EL (cell line): ENCODE measurements at places on chromosomes 11 and 22.

GRCh38 chr22:42310291-42311015, 40.0 kb upstream of the TCF20 start:
- DNase-seq: no peak

DNA sequence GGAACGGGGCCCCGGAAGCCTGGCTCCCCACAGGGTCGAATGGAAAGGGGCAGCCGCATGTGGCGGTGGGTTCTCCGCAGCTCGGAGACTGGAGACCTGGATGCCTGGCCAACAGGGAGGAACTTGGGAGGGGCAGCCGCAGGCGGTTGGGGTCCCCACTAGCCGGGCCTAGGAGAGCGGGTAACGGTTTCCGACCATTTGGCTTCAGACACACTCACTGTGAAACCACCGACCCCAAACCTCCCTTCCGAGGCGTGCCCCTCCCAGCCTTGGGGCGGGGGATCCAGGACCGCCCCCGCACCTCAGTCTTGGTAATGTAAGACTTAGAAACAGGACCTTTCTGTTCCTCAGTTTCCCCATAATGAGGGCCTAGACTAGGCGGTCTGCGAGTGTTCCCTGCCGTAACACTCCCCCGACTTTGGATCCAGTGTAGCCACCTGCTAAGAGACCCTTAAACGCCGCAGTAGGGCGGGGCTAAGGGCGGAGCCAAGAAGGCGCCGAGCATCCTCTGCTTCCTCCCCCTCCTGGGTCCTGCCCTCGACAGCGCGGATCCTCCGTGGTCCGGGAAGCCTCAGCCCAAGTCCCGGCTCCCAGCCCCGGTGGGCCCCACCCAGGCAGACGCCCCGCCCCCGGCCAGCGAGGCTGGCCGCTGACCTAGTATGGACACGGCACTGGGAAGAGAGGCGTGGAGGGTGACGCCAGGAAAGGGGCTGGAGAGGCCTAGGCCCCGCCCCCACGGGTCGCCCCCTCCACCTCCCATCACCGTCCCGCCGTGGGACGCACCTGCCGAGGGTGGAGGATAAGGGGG, 1.8 kb upstream of the RASGRP2 start:
- peak; percentile 59 for DNase-seq

DNA sequence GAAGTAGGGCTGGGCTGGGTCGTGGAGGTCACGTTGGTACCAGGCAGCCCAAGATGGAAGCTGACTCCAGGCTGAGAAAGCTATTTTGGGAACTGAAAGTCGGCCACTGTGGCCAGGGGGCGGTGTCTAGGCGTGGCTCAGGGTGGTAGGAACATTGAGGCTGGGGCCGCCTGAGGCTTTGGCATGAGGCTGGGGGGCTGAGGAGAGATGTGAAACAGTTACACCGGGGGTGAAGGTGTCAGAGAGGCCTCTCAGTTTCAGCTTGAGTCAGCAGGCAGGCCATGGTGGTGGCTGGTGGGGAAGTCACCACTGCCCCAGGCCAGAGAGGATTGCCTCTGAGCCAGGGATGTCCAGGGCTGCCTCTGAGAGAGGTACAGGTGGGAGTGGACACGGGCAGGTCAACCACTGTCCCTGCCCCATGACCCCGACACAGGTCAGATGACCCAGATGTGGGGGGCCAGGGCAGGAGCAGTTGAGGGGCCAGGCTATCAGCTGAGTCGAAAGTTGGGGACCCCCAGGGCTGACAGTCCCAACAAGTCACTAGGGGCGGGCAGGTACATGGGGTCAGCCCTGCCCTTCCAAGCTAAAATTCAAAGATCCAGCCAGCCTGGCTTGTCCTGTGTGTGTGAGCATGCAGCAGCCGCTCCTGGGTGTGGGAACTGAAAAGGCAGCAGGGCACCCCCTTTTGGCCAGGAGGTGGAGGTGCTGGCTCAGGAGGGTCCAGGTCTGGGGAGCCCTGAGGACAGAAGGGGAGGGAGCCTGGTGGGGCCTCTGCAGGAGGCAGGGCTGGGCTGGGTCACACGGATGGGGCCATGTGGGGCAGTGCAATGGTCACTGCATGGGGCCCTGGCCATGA, 7.2 kb downstream of the KCNK7 start:
- DNase-seq: peak; percentile 57

GRCh38 chr11:65884716-65885092, 3.6 kb downstream of the FIBP start:
- DNase-seq: peak; percentile 70

GRCh38 chr11:6356503-6357055, 33.7 kb upstream of the SMPD1 start:
- DNase-seq: no peak

GRCh38 chr11:101786421-101786820, 128.4 kb upstream of the CEP126 start:
- DNase-seq: no peak

GRCh38 chr22:50703726-50704509, 31.3 kb downstream of the SHANK3 start:
- DNase-seq: no peak

DNA sequence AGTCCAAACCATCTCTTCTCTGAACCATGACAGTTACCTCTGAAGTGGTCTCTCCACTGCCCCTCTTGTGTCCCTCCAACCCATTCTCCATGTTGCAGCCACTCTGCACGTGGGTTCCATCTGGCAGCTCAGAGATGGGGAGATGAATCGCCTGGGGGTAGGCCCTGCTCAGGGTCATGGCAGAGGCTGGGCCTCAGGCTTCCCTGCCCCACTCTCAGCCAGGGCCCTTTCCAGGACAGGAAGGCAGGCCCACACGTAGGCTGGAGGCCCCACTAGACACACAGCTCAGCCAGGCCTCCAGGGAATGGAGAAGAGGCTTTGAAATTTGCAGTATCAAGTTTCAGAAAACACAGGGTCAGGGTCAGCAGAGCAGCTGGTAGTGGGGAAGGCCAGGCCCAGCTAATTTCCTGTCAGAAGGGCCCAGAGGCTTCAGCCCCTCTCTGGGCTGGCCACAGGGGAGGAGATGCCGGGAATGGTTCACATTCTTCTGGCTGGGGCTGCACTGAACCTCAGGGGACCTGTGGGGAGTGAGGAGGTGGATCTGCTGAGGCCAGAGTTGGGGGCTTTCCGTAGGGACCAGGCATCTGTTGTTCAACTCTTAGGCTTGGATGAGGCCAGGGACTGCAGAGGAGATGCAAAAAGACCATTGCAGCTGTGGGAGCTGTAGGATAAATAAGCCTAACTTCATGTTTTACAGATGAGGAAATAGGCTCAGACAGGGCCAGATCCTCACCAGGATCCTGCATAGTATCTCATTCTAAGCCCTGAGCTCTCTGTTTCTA, 101.6 kb downstream of the SWAP70 start:
- peak; percentile 97 for DNase-seq

- no peak for DNase-seq
These were observed 40.4 kb upstream of the MAPK1 start for GRCh38 chr22:21907638-21908522.

DNA sequence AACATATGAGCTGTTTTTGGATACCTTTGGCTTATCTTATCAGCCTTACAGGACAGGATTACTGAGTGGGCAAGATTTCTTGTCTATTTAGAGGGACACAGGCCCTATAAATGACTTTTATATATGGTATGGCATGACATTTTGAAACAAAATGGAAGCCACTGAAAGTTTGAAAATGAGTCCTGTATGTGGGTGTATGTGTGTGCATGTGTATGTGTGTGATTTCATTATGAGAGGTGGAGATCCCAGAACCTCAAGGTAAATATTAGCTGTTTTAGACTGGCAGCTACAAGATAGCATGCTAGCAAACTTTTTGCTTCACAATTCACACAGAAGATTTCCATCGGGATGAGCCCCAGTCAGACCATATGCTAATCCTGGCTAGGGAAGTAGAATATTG, 970.5 kb upstream of the CCDC90B start:
- DNase-seq: no peak

- DNase-seq: no peak
These were observed 19.0 kb downstream of the ZBED5 start for GRCh38 chr11:10838881-10839280.

GRCh38 chr11:12258451-12258850, 118.9 kb upstream of the PARVA start:
- peak; percentile 50 for DNase-seq

DNA sequence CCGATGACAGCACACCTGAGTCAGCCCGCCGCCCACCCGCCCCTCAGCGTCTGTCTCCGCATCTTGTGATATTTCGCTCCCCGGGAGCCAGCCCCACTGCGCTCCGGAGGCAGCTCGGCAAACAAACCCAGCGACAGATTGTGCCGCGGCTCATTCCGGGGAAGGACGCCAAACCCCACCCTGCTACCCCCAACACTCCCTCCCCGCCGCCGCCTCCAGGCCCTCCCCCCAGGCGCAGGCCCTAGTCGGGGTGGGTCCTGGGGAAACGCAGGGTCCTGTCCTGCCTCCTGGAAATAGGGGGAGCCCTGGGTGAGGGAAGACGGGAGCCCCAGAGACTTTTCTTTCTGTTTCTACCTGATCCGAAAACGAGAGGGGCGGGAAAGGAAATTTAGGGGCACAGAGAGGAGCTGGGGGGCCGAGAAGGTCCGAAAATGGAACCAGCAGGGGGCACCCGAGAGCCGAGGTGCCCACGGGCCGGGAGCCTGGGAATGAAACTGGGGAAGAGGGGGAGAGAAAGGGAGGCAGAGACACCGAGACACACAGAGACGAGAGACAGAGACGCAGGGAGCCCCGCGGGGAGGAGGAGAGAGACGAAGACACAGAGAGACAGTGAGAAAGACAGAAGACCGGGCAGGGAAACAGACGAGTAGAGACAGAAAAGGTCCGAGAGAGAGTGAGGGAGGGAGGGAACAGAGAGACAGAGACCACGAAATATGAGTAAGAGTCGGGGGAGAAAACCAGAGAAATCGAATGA, 1.7 kb upstream of the RTN4RL2 start:
- peak; percentile 55 for DNase-seq
